ENCODE measurements at places on chromosomes 13 and 19.

GRCh38 chr13:96700657-96701056 lies 293.6 kb downstream of the OXGR1 start:
- no peak for DNase-seq

DNA sequence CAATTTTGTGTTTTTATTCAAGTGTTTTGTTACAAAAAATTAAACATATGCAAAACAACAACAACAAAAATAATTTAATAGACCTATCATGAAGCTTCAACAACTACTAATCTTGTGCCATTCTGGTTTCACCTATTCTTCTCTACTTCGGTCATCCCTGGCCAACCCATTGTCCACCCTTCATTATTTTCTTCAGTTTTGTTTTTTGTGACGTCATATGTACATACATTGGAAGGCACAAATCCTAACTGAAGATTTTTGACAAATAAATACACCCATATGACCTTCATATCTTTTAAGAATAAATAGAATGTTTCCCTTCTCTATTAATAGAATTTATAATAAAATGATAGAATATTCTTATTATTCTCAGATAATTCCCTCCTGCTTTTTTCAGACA lies 69.2 kb downstream of the ZNF429 start:
- DNase-seq = no peak

DNA sequence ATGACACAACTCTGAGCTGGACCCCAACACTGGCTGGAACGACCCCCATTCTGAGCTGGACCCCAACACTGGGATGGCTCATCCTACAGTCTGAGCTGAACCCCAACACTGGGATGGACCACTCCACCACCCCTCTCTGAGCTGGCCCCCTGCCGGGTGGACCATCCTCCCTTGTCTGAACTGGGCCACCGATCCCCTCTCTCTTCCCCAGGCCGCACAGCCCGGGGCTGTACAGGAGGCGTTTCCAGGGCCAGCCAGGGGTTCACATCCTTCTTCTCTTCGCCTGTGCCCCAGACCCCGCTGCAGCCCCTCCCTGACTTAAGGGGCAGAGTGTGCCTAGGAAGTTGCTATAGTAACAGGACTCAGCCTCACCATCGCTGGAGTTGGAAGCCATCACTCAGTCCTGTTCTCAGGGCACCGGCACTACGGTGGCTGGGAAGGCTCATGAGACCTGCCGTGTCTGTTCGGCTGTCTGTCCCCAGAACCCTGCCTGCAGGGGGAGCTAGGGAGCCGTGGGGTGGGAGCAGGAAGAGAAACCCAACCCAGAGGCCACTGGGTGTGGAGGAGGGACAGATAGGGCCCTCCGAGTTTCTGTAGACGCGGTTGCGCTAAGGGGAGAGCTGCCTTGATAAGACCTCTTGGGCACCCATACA lies 3.7 kb downstream of the PRKACA start:
- no peak for DNase-seq

- DNase-seq = no peak
Observed at GRCh38 chr19:14516048-14516534, 2.1 kb downstream of the DNAJB1 start.

- no peak for DNase-seq
Observed at GRCh38 chr19:1101337-1101698, 2.5 kb upstream of the GPX4 start.

- peak; percentile 32 for DNase-seq
Observed at GRCh38 chr13:36431204-36432105, 840 bp upstream of the CCNA1 start.

DNA sequence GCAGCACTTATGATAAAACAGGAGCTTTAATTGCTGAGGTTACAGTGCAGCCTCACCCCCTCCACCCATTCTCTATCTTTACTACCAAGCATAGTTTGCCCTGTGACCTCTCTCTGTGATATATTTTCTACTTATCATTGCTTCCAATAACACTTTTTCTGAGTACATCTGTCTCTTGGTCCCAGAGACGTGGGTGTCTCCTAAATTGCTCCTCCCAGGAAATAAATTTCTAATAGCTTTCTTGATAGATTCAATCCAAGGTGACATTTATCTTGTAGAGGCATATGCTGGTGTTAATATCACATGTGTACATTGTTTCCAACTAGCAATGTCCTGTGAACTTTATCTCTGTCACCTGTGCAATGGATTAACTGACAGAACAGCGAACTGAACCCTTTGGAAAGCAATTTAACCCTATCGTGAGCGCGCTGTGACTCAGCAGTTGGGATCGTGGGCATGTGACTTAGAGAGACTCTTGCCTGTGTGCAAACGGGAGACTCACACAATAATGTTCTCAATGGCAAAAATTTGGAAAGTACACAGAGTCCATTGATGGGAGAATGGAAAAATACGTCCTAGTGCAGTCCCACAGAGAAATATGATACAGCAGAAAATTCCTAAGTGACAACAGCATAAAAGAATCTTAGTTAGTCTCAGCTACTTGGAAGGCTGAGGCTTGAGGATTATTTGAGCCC lies 7.0 kb upstream of the MAP2K2 start:
- DNase-seq = peak; percentile 61

DNA sequence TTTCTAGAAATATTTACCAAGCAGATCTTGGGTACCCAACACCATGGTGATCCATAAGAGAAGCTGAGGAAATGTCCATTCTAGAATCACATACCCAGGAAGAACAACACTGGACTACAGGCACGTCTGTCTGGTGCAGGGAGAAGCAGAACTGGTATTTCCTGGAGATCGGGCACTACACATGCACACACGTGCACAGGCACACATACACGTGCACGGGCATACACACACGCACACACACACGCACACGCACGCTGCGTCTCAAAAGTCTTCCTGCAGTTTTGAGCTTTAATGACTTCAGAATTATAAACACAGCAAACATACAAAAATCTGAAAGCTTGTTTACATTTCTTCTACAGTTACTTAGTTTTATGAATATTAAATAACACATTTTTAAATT lies 189.8 kb downstream of the DCLK1 start:
- no peak for DNase-seq

DNA sequence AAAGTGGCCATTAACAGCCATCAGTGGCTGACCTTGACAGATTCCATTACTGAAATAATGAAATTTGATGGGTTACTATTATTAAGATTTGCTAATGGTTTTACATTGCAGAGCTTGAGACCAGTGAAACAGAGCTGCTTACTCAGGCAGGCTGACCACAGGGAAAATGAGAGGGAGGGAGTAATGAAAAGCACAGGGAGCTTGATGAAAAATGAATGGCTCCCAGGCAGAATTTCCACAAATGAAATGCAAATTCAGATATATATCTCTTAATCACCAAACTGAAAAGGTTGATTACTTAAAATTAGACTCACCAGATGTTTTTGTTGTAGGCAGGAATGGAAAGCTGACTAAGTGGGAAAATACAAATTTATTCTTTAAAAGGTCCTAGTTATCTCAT lies 36.1 kb downstream of the HTR2A start:
- no peak for DNase-seq

DNA sequence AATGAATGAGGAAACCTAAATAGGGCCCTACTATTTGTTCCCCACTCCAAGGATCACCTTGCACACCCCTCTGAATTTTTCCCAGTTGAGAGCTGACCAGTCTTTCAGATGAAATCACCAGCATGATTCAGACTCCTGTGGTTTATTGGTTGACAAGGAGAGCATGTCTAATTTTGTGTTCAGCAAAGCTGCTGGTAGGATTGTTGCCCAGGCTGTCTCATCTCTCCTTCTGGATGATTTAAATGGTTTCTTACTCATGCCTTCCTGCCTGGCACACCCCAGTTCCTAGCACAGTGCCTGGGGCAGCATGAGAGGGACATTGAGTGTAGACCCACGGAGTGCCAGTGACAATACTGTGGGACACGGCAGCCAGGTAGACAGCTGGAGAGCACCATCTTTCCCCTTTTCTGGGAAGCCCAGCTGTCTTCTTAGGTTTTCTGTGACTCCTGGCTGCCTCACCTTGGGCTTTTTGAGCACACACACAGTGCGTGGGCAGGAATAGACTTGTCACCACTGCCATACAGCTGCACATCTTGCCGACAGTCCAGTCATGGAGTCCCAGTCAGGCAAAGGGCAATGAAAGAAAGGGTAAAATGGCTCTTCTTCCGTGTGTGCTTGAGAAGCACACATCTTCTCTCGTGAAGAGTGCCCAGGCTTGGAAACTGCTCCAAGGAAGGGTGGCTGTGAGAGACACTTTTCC lies 12.3 kb downstream of the FGF9 start:
- peak; percentile 77 for DNase-seq

DNA sequence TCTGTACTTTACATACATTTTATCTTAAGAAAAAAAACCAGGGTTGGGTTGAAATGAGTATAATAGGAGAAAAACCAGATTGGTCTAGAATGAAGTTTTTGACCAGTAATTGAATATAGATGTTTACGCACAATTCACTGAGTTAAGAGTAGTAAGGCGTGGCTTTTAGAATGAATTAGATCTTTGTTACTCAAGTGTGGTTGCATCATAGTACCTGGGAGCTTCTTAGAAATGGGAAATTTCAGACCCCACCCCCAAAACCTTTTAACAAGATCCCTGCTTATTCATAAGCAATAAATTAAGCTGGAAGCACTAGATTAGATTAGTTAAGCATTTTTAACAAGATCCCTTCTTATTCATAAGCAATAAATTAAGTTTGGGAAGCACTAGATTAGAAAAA lies 28.7 kb upstream of the LMO7 start:
- no peak for DNase-seq

DNA sequence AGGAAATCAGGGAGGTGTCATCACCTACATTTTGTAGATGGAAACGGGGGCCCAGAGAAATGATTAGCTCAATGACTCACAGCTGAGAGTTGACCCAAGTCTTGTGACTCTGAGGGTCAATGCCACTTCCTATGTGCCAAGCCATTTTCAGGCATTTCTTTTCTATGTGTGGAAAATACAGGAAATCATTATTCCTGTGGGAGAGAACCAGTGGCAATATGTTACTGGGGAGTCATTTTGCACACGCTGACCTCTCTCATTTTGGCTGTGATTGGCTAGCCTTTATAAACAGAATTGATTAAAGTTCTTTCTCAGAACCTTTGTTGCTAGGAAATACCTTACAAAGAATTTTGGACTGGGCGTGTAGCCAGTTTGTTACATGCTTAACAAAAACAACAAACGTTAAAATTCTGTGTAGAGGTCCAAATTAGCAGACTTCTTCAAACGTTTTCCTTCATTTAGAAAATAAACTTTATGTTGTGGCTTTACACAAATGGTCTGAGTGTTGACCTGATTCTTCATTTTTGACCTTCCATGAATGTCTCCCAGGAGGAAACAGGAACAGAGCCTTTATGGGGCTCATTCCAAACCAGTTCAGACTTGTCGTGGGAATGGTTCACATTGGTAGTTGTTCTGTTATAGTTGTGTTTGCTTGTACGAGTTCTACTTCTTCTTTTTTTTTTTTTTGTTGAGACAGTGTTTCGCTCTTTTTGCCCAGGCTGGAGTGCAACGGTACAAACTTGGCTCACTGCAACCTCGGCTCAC lies 11.4 kb downstream of the PCCA start:
- DNase-seq = peak; percentile 67

DNA sequence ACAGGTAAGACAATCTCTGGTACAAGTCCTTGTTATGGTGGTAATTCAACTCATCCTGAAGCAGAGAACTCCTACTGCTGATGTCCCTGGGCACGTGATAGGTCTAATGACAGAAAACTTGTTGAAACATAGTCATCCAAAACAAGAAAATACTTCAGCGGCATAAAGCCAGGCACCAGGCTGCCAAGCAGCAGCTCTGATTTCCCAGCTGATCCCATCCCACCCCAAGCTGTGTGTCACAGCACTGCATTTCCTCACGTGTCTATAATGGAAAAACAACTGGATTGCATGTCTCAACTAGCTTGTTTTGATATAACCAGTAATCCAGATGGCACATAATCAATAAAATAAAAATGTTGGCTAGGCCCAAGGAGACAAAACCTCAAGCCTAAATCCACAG lies 64.8 kb downstream of the MIPEP start:
- no peak for DNase-seq

- DNase-seq = peak; percentile 77
Observed at GRCh38 chr13:99614465-99614885, 113.2 kb downstream of the TM9SF2 start.

- DNase-seq = no peak
Observed at GRCh38 chr19:3407556-3408516, 41.5 kb downstream of the NFIC start.

GRCh38 chr13:110907951-110908898 lies 6.6 kb downstream of the ANKRD10 start:
- DNase-seq = peak; percentile 87

- no peak for DNase-seq
Observed at GRCh38 chr13:40179445-40180281, 486.8 kb downstream of the FOXO1 start.

DNA sequence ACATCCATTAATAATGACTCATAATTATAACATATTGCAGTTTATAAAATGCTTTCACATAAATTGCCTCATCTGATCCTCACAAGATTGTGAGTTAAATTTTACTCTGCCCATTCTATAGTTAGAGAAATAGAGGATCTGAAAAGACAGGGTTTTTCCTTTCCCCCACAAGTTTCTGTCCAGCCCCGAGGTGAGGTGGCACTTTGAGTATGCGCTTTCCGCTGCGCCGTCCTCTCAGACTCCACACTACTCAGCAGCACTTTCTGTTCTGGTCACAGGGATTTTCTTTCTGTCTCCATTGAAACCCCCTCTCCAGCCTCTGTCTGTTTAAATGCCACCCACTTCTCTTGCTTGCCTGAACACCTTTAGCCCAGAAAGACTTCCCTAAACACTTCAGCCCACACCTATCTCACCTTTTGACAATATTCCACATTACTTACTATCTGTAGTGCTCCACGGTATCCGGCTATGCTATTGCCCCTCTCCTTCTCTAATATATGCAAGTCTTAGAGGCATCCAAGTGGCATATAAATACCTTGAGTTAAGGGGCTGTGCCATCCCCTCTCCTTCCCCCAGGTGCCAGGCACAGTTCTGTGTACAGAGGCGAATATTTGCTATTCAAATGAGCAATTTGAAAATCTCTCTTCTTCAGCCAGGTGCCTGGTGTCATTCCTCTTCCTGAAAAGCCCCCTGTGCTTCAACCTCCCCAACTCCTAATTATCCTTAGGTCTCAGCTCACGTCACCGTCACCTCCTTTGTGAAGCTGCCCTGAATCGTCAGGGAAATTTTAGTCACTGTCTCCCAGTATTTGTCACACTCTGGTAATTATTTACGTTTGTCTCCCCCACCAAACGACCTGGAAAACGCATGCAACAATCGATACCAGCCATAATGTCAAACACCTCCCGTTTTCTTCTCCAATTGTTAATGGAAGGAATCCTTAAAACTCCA lies 268.7 kb downstream of the NHLRC3 start:
- no peak for DNase-seq

DNA sequence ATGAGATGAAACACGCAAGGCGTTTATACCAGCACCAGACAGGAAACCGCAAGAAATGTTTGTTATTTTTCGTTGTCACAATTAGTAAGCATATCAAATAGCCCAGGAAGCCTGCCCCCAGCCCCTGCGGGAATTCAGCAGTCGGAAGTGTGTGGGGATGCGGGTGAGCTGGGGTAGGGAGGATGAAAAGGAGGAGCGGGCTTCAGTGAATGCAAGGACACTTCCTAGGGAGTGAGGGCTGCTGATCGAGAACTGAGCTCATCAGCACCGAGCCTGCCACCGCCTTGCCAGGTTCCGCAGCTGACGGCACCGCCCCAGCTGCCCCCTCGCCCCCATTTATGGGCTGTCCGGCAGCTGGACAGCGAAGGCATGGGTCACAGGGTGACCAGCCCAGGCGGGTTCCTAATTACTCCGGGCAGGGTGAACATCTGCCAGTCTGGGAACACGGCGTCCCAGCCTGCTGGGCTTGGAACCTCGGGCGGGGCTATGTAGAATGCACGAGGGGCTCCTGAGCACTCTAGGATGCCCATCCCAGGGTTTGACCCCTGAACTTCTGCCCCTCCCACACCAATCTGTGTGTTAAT lies 1.6 kb upstream of the BEST2 start:
- DNase-seq = no peak

Data from RWPE1 (cell line).